ENCODE measurements at places on chromosomes 5 and 9.

- peak; percentile 57 for DNase-seq
Measured at GRCh38 chr9:102479191-102479590, 515.9 kb upstream of the CYLC2 start.

DNA sequence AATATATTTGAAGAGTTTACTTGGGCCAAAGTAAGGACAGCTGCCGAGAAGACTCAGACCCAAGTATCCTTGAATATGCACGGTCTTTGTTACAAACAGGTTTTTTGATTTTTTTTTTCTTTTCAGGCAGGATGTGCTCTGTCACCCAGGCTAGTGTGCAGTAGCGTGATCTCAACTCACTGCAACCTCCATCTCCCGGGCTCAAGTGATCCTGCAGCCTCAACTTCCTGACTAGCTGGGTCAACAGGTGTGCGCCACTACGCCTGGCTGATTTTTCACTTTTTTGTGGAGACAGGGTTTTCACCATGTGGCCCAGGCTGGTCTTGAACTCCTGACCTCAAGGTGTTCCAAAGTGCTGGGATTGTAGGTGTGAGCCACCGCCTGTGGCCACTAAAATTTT lies 27.4 kb downstream of the JMY start:
- no peak for DNase-seq

DNA sequence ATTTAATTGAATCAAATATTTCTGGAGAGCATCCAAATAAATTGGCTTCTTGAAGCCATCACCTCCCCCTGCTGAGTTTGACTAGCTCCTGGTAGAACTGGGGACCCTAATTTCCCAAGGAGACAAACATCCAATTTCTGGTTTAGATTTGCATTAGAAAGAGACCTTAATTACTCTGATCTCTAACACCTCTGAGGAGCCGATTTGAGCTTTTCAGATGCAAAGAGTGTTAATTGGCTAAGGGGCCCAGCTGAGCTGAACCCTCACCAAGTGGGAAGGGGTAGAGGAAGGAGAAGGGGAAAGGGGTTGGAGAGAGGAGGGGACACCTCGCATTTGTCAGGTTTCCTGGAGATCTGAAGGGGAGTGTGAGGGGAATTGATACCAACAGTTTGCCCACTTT lies 145.4 kb upstream of the SHB start:
- no peak for DNase-seq

GRCh38 chr5:29796013-29796412 lies 1397.5 kb upstream of the CDH6 start:
- peak; percentile 30 for DNase-seq

DNA sequence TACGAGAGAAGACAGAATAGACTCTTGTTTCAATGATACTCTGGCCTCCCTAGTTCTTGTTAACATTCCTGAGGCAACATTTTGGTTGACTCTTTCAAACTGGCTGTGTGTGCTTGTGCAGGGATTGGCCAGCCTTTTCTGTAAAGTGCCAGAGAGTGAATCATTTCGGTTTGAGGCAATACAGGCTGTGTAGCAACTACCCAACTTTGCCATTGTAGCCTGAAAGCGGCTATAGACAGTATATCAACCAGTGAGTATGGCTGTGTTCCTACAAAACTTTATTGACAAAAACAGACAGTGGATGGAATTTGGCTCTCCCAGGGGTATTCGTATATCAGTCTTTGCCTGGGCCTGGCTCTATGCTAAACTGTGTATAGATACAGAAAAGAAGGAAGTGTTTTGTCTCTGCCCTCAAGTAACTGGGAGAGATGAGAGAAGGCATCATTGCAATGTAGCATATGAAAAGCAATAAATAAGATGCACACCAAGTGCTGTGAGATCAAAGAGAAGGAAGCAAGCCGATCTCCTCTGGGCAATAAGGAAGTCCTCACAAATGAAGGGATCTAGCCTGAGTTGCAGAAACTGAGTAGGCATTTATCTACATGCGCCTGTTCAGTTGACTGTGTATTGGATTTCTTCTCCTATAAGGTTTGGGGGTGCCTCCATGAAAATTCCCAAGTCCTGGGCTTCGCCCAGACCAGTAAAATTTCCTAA lies 568.0 kb upstream of the KLF4 start:
- peak; percentile 90 for DNase-seq

GRCh38 chr5:122155546-122155945 lies 26.2 kb downstream of the ZNF474 start:
- no peak for DNase-seq
